CD4-positive, alpha-beta T cell treated with Interleukin-15 for 4 hours (primary cell): ENCODE measurements at places on chromosomes 7 and 10.

DNA sequence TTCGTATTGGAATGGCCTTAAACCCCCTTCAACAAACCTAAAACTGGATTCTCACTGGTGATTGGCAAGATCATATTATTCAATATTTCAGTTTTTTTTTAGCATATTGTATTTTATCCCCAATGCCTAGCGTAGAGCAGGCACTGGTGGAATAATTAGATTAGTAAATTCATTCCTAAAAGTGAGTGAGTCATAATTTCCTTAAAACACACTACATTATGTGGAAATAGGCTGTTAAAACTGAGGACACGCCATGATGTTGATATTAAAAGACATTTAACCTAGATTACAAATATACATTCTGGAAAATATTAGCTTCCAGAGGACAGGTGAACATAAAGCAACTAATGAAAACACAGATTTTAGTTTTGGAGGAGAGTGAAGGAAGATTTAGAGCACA lies 463.9 kb downstream of the PARD3 start:
- DNase-seq = no peak

GRCh38 chr7:25638068-25638467 lies 409.8 kb upstream of the NPVF start:
- no peak for DNase-seq

DNA sequence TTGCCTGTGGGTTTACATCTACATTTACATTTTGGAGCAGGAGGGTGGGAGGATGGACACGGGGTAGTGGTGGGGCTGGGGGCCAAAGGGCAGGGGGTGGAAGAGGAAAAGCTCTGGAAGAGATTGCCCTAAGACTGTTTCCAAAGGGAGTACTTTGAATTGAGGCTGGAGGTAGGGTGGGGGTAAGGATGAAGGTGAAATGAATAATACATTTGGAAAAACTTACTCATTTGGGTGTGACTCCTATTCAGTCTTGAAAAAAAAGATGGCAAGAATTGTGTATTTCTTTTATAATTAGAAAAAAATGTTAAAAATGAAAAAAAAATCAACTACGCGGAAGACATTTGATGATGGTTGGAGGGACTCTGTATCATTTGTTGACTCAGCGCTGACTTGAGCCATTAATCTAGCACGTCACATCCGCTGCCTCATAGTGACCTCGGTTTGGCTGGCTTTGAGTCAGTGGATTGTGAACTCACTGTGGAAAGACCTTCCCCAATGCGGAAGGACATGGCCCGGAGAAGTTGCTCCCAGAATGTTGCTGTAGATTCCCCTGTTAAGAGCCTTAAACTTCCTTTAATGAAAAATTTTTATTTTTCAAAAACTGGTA lies 2.8 kb downstream of the FAM180A start:
- DNase-seq = no peak

- no peak for DNase-seq
Measured at GRCh38 chr10:63114031-63114814, 18.9 kb upstream of the NRBF2 start.

GRCh38 chr7:33854801-33855350 lies 50.5 kb upstream of the BMPER start:
- DNase-seq = no peak

DNA sequence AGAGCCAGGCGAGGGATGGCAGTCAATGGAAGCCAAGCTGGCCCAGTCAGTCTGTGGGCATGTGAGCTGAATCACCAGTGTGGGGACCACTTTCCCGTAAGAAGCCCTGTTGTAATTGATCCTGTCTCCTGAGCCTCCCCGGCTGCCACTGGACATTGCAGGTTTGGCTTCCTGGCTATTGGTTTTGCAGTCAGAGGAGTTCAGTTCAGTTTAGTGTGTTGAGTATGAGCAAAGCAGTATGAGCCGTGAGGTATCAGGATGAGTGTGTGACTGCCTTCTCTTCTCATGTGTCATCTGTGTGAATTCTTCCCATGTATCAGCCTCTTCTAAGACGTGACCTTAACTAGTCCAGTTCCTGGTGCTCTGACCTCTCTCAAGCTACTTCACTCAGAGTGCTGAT lies 227.4 kb downstream of the PRKG1 start:
- no peak for DNase-seq

DNA sequence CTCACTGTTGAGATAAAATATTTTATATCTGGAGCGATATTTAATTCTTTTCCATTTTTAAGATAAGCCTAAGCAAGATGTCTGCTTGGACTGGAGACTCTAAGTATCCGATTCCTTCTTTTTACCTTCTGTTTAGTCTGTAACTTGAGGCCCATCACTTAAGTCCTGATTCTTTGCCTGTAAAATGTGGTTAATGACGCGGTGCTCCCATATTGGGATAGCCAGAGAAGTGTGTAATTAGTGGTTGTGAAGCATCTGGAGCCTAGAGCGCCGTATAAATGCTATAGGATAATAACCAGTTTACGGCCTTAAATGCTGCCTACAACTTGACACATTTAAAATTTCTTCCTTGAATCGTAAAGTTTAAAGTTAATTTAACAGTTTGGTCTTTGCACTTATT lies 132.9 kb downstream of the CHN2 start:
- DNase-seq = no peak

GRCh38 chr7:105661625-105662024 lies 80.3 kb upstream of the EFCAB10 start:
- no peak for DNase-seq

- no peak for DNase-seq
Measured at GRCh38 chr10:121774404-121774803, 153.4 kb downstream of the ATE1 start.

DNA sequence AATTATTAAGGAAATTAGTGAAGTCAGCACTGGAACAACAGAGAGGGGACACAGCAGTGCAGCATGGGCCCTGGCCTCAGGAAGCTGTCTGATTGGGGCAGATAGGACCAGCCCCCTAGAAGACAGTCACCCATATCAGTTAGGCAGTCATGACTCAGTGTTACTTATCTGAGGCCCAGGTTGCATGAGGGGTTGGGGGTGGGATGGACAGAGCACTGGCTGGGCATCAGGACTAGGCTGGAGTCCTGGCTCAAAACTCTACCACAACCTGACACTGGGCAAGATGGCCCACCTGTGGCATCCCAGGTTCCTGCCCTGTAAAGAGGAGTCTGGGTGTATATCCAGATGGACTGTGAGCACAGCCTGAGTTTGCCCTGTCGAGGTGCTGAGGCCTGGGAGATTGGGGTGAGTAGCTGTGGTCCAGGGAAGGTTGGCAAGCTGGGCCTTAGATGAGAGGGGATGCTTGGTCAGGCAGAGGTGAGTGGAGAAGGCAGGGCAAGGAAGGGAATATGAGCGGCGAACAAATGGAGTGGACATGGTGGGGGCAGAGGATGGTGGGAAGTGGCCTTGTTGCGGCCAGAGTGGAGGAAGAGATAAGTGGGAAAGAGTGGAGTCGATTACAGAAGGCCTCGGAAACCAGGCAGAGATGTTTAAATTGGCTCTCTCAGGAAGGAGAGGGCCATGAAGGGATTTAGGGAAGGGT lies 37.5 kb downstream of the HK1 start:
- no peak for DNase-seq

GRCh38 chr10:101014966-101015581 lies 15.5 kb downstream of the LZTS2 start:
- DNase-seq = no peak

- DNase-seq = no peak
Measured at GRCh38 chr7:2283074-2283473, 31.2 kb downstream of the SNX8 start.

DNA sequence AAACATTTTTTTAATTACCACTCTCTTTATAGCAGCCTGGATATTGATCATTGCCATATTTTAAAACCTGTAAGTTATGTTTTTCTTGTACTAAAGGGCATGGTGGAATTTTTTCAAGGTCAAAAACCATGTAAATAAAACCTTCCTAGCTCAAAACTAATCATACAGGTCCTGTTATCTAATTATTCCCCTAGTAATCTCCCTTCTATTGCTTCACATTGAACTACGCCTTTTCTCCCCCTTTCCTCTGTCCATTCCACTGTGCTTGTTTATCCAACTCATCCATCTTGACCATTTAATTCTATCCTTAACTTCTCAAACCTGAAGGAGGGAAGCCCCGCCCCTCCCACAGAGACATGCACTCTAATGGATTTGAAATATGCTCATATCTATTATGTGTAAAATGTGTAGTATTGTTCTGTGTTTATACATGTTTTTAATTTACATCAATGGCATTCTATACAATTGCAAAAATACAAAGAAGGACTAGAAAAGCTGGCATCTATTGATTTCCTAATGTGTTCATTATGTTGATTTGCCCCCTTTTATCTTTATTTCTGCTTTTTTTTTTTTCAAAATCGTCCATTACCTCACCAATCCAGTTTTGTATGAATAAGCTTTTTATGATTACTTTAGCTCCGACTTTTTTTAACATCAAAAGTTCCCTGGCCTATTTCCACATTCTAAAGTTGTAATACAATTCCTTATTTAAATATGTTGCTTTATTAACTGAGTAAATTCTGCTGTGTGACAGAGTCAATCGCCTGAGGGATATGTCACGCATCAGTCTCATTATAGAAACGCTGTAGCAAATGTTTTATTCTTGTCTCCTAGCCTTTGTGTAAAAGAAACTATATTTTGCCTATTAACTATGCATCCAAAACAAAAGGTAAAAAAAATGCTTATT lies 61.0 kb downstream of the MET start:
- no peak for DNase-seq

DNA sequence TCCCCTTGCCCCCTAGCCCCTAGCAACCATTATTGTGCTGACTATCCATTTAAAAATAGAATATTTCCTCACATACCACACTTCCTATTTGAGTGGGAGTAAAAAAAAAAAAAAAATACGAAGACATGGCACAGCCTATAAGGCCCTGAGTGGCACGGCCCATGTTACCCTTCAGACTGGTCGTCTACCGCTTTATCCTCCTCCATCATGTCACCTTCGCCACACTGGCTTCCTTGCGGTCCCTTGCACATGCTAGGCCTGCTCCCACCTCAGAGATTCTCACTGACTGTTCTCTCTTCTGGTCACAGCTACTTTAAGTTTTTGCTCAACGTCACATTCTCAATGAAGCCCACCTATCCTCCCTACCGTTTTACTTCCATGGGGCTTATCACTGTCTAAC lies 130.3 kb downstream of the ATE1 start:
- DNase-seq = no peak

GRCh38 chr7:119392-120163 lies 72.8 kb upstream of the FAM20C start:
- DNase-seq = no peak

GRCh38 chr7:128247108-128247507 lies 6.0 kb downstream of the LEP start:
- no peak for DNase-seq

GRCh38 chr10:11602919-11603523 lies 8.4 kb downstream of the USP6NL start:
- no peak for DNase-seq

- DNase-seq = no peak
Measured at GRCh38 chr10:77949167-77949566, 22.6 kb upstream of the DLG5 start.

- no peak for DNase-seq
Measured at GRCh38 chr7:2317556-2318293, 3.5 kb upstream of the SNX8 start.

GRCh38 chr10:95284807-95285206 lies 6.0 kb downstream of the PDLIM1 start:
- no peak for DNase-seq

DNA sequence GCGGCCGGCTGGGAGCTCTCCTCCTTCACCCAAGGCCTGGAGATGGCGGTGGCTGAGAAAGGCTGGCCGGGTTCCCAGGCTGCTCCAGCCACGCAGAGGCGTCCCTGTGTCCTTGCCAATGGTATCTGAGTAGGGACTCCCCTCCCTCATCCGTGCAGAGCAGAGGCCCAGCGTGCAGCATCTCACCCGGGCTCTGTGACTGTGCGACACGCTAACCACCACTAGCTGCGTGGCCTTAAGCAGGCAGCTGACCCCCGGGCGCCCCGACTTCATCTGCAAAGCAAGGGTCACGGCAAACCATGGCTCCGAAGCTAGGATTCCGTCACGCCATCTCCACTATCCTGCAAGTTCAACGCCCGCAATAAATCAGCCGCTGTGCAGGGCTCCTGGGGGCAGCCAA lies 47.2 kb upstream of the TNRC18 start:
- no peak for DNase-seq

GRCh38 chr10:74924251-74924963 lies 98.0 kb downstream of the KAT6B start:
- no peak for DNase-seq

DNA sequence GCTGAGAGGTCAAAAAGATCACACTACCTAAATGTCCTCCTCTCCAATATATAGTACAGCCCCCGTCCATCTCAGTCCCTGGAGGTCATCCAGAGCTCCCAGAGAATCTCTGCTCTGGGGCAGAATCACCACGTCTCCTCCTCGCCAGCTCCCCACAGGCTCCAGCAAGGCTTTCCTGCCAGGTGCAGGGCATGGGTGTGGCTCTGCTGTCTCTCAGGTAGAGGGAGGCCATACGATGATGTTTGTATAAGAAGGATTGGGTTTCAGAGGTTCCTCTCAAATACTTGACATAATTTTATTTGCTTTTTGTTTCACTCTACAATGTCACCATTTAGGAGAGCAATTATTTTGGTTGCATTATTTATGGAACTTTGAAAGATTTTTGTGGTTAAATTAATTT lies 98.3 kb upstream of the PRSS58 start:
- no peak for DNase-seq

- no peak for DNase-seq
Measured at GRCh38 chr10:96122824-96123223, 7.3 kb upstream of the ZNF518A start.

- DNase-seq = no peak
Measured at GRCh38 chr10:9381733-9382532, 1327.4 kb downstream of the GATA3 start.

- DNase-seq = no peak
Measured at GRCh38 chr10:86086418-86086817, 280.2 kb downstream of the GRID1 start.

GRCh38 chr10:132638130-132638515 lies 100.5 kb downstream of the INPP5A start:
- DNase-seq = no peak

DNA sequence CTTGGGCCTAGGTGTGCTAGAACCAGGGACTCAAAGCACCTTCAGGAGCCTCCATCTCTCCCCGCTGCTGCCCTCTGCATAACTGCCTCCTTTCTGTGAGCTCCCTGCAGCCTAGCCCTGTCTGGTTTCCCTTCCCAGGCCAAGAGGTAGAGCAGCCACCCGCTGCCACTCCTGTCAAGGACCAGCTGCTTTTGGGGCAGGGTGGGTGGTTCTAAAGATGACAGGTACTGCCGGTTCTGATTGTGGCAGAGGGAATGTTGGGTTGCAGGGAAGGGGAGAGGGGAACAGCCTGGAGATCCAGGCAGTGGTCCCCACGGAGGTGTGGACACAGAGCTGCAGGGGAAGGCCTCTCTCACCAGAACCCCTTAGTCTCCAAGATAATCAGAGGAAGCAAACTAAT lies 3.7 kb upstream of the FLNC start:
- DNase-seq = no peak

DNA sequence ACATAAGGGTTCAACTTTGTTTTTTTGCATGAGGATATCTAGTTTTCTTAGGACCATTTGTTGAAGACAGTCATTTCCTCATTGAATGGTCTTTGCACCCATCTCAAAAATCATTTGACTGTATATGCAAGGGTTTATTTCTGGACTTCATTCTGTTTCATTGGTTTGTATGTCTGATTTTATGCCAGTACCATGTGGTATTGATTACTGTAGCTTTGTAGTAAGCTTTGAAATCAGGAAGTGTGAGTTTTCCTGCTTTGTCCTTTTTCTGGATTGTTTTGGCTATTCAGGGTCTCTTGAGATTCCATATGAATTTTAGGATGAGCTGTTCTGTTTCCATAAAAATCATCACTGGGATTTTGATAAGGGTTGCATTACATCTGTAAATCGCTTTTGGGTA lies 63.9 kb downstream of the SND1 start:
- no peak for DNase-seq

GRCh38 chr10:98384531-98385133 lies 30.4 kb downstream of the PYROXD2 start:
- no peak for DNase-seq
